Stimulated activated CD4-positive, alpha-beta T cell treated with anti-CD3 and anti-CD28 coated beads, Interleukin-15, amount 100 ng/mL, for 48 hours (primary cell): ENCODE measurements at places on chromosomes 6 and 20.

GRCh38 chr20:48773837-48774418 lies 53.9 kb downstream of the PREX1 start:
- no peak for DNase-seq

GRCh38 chr20:38316341-38316740 lies 12.4 kb downstream of the BPI start:
- no peak for DNase-seq

GRCh38 chr6:89941763-89942497 lies 47.7 kb downstream of the GJA10 start:
- no peak for DNase-seq

DNA sequence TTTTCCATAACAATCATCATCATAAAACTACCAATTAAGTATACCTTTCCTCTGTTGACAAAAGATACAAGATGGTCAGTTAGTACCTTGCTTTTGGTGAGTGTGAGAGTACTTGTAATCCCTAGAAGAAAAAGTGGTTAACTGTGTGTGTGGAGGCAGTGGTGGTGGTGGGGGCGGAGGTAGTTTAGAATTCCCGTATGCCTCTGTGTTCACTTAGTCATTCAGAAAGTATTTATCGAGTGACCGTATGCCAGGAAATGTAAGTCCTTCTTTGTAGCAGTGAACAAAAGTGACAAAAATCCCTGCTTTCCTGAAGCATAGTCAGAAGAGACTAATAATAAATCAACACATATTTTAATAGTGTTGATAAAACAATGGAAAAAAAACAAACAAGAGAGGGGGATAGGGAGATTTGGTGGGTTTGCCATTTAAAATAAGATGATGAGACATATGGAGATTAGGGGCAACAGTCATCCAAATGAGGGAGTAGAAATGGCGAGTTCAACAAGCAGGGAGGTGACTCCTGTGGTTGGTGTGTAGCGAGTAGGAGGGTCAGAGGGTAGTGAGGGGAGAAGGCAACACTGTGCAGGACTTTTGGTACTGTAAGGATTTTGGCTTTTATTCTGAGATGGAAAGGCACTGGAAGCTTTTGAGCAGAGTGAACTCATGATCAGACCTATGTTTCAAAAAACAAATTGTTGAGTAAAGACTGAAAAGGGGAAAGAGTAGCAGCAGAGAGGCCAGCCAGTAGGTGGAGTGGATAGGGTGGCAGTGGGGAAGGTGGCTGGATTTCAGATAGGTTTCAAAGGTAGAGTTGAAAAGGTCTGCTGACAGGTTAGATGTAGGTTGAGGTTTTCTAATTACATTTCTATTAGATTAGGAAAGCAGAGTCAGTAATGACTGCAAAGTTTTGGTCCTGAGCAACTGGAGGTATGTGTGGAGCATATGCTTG lies 40.3 kb upstream of the SIM1 start:
- no peak for DNase-seq

GRCh38 chr6:43246301-43247113 lies 3.2 kb downstream of the TTBK1 start:
- DNase-seq = no peak

GRCh38 chr6:80523010-80523409 lies 416.5 kb downstream of the BCKDHB start:
- DNase-seq = no peak

DNA sequence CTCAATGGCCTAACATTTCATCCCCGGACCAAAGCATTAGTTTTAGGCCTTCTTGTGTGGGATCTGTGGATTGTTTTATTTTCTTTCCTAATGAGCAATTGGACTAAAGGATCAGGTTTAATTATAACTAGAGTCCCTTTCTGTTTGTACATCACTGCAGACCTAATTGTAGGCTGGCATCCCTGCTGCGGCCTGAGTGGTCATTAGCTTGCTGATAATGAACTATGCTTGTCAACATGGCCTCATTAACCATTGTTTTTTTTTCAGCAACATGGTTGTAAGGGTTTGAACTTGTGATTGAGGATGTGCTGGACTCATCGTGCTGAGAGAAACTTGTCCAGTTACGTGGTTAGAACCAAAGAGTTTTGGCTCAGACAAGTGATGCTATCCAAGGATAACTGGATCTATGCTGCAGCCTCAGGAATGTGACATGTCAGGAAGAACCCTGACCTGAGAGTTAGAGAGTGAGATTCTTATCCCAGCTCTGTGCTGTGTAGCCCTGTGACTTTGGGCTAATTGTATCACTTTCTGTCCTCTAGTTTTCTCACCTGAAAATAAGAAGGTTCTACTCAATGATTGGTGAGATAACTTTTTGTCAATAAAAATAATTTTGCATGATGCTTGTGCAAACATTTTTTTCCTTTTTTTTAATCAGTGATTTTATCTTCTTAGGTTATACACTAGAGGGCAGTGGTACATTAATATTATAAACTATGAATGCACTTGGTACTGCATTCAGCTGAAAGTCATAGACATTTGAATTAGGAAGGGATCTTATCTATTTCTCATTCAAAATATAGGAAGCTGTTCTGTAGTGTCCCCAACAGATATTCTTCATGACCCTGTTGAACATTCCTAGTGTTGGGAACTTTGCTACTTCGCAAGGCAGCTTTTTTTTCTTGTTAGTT lies 140.9 kb downstream of the RNF144B start:
- no peak for DNase-seq

GRCh38 chr6:162621246-162621645 lies 106.3 kb downstream of the PRKN start:
- no peak for DNase-seq

- no peak for DNase-seq
These were observed 25.3 kb downstream of the MDFI start for GRCh38 chr6:41663568-41663967.

GRCh38 chr20:21136015-21136732 lies 10.3 kb downstream of the KIZ start:
- DNase-seq = no peak

DNA sequence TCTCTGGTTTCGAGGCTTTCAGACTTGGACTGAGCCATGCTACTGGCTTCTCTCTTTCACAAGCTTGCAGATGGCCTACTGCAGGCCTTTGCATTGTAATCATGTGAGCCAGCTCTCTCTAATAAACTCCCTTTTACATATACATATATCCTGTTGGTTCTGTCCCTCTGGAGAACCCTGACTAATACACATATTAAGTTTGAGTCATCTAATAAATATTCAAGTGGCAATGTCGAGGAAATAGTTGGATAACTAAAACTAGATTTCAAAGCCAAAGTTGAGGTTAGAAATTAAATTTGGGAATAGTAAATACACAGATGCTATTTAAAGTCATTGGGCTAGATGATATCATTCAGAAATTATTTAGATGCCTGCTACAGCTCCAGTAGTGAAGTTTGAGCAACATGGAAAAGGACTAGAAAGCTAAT lies 1343.4 kb downstream of the GRIK2 start:
- DNase-seq = no peak

DNA sequence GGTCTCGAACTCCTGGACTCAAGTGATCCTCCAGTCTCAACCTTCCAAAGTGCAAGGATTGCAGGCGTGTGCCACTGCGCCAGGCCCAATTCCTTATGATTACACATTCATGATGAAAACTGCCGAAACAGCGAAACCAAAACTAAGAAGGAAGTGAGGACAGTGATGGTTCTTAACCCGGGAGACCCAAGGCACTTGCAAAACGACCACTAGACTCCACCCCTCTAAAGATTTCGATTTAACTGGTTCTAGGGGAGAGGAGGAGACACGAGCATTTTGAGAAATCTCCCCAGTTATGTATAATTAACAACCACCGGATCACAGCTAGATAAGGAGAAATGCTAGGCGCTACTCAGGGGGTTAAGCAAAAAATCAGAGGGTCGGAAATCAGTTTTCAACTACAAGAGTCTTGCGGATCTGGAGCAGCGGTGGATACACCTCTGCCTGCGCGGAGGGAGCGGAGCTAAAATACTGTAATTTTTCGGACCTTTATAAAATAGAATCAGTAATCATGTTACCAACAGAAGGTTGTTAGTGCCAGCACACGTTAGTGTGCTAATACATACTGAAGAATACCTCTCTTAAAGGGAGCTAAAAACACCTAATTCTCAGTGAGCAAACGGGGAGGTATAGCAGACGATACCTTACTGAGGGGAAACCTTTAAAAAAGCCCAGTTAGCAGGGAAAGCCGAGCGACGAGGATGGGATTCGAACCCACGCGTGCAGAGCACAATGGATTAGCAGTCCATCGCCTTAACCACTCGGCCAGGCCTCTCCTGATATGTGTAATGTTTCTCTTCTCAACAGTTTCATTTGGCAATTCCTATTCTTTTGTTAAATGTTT lies 60.0 kb upstream of the BTN3A2 start:
- DNase-seq = no peak

- DNase-seq = no peak
These were observed at the start of gene JPH2 for GRCh38 chr20:44187054-44187771. TSS of gene JPH2 (minus strand) at chr20:44187188. CDS start at chr20:44186705, 483 bp downstream.

GRCh38 chr6:119609865-119610264 lies 260.3 kb upstream of the MAN1A1 start:
- no peak for DNase-seq

DNA sequence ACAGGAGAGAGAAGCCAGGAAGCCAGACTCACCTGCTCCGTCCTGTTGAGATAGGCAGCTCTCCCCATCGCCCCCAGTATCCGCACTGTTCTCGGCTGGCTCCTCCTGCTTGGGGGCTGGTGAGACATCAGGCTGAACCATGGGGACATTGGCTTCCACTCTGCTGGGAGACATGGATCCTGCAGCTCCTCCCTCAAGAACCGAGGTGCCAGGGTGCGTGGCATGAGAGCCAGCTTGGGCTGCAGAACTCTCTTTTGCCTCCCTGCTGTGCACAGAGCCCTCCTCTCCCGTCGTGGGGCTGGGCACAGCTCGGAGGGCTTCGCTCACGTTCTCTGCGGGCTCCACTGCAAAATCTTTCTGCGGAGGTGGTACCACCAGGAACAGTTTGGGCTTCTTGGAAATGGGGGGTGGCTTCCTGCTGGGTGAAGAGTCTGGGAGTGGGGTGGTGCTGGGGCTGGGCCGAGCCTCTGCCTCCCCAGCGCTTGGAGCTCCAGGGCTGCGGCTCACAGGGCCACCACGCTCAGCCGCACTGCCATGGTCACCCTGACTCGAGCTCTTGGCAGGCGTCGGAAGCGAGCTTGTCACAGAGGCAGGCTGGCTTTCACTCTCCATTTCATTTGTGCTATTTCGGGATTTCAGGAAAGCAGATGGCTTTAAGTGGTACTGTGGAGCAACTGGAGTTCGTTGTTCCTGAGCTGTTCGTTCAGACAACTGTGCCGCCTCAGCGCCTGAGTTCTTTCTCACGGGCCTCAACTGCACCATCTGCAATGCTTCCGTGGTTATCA lies 26.5 kb downstream of the HEBP2 start:
- DNase-seq = no peak

GRCh38 chr20:11376420-11376819 lies 541.3 kb upstream of the BTBD3 start:
- no peak for DNase-seq

- no peak for DNase-seq
These were observed 104.7 kb downstream of the TMEM242 start for GRCh38 chr6:157218371-157219198.

DNA sequence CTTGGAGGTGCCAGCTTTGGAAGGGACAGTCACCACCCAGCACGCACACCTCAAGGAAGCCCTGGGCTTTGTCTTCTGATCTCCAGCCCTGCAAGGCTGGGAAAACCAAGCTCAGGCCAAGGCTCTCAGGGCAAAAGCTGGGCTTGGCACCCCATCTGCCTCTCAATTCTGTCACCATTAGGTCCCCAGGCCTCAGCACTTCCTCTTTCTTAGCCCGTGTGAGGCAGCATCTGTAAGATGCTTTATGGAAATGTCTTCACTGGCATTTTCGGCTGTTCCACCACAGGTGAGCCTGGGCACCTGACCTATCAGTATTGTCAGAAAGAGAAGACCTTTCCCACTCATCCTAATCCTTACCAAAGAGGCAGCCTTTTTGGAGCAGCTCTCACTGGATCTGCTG lies 24.6 kb downstream of the GMEB2 start:
- DNase-seq = no peak

DNA sequence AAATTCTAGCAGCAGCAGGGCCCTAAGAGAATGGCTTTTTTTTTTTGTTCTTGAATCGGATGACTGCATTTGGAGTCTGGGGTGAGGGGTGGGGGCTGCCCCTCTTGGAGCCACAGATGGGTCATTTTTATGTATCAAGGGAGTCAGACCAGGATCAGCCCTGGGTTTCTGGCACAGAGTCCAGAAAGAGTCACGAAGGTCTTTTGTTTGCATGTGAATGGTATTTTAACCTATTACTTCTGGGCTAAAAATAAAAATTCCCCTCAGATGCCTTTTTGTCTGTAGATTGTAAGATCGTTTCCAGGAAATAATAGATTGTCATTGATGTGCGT lies 72.5 kb downstream of the PHACTR3 start:
- DNase-seq = no peak

DNA sequence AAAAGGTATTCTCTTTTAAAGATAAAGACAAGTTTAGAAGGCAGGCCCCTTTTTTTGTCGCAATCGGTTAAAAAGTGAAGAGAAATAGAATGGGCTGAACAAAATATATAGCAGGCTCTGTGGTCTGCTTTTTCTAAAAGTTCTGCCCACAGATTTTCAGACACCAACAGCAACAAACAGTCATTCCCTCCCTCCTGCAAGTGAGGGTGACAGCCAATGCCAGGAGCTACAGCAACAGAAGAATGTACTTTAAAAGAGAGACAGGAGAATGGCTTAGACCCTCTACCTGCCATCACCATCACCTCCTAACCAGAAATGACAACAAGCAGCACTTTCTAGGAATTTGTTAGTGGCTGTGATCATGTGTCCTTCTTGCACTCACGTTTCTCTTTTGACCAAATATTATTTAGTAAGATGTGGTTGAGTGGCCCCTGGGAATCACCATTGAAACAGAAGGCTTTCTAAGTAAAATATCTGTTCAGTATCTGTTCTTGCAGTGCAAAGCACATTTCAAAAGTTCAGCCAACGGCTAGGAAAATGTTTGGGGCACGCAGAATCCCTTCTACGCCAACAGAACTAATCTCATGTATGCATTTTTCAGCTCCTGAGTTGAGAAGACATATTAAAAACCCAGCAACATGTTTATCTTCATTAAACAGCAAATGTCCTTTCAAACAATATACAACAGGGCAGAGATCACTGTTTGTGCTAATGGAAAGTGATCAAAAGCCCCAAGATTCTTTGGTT lies 248.5 kb downstream of the ATXN1 start:
- no peak for DNase-seq

DNA sequence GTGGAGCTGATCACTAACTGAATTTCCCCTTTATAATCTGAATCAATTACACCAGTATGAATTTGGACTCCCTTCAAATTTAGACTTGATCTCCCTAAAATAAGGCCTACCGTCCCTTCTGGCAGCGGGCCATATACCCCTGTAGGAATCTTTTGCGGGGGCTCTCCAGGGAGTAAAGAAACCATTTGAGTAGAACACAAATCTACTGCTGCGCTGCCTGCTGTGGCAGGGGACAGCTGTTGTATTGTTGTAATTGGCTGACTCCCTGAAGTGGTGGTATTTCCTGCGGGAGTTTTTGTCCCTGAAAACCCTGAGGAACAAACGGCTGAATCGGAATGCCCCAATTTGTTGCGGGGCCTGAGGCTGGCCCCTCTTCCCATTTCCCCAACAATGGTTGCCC lies 16.0 kb upstream of the PTCRA start:
- no peak for DNase-seq

GRCh38 chr20:51487565-51488268 lies 54.8 kb downstream of the NFATC2 start:
- DNase-seq = no peak
